ENCODE measurements at places on chromosomes 5 and 9.

GRCh38 chr9:134286471-134287245 lies 39.6 kb upstream of the RXRA start:
- no peak for DNase-seq

- DNase-seq = no peak
Measured at GRCh38 chr9:135479469-135480052, at the start of gene PPP1R26. Gene PPP1R26 (plus strand): TSS chr9:135479782. CDS start chr9:135484511, 4,729 bp downstream.

DNA sequence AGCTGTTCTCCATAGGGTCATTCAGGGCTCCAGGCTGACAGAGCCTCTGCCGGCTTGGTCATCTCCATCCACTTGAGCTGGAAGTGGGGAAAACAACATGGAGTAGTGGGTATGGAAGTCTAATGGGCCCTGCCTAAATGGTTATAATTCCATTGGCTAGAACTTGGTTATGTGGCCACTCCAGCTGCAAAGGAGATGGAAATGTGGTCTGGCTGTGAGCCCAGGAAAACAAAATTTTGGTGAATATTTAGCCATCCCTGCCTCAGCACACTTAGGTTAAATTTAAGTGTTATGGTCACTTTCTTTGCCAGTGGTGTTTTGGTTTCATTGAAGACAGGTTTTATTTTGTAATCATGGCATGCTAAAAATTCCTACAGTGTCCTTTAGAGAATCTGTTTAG lies 112.3 kb downstream of the SMARCA2 start:
- DNase-seq = no peak

GRCh38 chr5:52922384-52922783 lies 66.8 kb upstream of the ITGA2 start:
- DNase-seq = peak; percentile 95

GRCh38 chr5:162174358-162174974 lies 106.9 kb downstream of the GABRG2 start:
- no peak for DNase-seq

DNA sequence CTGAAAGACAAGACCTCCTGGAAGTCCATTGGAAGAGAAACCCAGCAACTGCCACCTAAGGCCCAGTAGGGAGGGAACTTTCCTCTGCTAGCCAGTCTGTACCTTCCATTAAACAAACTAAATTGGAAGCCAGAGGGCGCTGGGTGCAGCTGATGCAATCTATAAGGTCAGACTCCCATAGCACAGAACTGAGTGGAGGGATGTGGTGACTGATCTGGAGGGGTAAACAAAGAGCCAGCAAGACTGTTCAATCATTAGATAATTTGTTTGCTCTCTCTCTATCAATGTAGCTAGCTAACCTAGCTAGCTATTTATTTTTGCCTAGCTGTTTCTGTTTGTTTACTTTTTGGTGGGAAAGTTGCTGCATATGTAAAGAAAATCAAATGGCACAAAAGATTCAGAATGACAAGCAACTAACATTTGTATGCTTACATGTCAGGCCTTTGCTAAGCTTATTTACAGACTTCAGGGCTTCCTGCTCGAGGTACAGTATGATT lies 291.8 kb upstream of the DAB2 start:
- DNase-seq = peak; percentile 33

- no peak for DNase-seq
Measured at GRCh38 chr5:102910240-102911226, 155.4 kb downstream of the PAM start.

DNA sequence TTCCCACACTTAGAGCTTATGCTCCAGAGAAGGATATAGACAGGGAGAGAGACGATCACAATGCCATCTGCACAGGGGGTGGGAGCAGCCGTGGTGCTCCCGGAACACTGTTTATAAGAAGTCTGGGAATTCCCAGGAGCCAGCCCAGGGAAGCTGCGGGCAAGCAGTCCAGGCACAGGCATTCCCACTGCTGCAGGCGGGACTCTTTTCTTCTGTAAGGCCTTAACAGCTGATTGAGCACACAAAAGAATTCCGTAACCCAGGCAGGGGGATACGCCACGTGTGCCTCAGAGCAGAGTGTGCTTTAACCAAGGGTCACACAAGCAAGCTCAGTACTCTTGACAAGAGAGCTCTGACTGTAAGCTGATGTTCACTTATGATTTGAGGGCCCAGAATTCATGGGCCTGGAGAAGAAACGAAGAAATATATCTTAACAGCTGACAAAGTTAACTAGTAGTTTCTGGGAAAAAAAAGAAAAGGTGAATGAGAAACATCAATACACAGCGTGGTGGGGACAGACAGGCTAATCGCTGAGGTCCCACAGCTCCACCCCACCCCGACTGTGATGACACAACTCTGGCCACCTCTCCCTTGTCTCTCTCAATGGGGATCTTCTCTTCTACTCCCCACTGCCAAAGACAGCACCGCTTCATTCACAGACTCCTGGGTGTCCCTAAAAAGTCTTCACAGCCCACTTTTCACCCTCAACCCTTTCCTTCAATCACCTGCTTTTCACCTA lies 85.9 kb upstream of the SIMC1 start:
- DNase-seq = no peak

DNA sequence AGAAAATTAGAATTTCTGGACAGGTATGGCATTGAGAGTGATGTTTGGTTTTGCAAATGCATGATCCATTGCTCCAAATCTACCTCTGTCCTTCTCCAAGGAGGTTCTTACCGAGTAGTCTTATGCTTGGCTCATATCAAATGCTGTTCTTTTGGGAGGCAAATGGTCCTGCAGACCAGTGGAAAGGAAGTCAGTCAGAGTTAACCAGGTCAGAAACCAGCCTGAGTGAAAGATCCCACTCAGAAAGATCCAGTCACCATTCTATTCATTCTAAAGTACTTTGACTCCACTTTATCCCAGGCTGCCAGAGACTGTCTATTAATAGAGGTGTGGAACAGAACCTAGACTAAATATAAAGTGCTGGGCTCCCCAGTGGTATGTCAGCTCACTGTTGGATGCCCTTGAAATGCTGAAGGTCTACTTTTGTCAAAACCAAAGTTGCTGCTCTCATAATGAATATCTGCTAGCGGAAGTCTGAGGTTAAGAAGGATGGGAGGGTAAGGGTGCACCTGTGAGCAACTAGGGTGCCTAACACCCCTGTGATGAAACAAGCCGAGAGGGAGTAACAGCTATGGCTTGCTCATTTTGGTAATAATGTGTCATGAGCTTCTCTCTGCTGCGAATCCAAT lies 302.2 kb downstream of the ZNF608 start:
- DNase-seq = no peak

DNA sequence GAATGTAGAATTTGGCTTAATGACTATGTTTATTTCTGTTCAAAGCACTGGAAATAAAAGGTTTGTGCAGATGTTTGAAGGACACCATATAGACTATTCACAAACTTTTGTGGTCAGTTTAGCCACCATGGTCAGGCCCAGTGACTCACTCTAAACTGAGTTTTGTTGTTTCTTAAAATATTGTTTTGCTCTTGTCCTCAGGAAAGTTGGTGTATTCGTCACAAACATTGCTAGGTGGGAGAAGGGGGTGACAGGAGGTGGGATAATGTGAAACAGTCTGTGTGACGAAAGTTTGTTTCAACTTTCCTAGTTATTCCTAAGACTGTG lies 35.0 kb upstream of the LIFR start:
- DNase-seq = no peak

DNA sequence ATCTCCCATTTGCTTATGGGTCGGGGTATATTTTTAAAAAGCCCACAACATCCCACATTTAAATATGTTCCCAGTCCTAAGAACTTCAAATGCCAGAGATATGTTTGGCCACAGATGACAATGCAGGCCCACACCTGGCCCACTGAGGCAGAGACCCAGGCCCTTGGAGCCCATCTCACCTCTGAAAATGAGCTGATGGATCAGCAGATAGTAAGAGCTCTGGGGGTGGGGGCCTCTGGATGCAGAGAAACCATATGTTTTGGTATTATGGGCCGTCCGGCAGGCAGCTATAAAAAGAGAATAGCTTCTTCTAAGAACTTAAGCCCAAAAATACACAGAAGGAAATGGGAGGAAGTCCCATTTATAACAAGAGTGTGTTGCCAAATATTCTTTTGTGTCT lies 256.0 kb downstream of the GRIA1 start:
- DNase-seq = no peak

DNA sequence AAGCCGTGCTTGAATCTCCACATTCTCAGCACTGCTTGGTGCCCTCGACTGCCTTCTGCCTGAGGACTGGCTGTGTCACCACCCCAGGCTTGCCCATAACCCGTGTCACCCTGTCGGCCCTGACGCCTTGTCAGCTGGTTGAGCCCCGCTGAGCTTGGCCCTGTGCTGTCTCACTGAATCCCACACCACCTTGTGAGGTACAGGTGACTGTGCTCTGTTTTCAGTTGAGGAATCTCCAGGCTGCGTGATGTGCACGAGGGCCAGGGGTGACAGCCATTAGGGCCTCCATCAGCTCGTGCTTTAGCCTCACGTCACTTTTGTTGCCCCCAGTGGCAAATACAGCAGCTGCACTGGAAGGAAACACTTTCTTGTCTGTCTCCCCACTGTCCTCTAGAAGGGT lies 90.7 kb downstream of the CACNA1B start:
- DNase-seq = no peak

DNA sequence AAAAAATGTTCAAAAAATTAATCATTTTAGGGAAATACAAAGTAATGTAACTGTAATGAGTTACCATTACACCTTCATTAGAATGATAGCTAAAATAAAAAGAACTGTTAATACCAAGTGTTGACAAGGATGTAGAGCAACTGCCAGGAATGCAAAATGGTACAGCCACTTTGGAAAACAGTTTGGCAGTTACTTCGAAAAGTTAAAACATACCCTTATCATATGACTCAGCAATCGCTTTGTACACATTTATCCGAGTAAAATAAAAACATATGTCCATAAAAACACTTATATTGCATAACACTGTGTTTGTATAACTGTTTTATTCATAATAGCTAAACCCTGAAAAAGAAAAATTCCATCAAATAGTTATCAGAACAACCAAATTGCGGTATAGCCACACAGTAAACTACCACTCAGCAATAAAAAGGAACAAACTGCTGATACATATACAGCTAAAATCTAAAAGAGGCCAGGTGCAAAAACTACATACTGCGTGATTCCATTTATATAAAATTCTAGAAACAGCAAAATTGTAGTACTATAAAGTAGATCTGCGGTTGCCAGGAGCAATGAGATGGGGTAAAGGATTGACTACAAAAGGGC lies 61.7 kb downstream of the RFX3 start:
- DNase-seq = no peak

DNA sequence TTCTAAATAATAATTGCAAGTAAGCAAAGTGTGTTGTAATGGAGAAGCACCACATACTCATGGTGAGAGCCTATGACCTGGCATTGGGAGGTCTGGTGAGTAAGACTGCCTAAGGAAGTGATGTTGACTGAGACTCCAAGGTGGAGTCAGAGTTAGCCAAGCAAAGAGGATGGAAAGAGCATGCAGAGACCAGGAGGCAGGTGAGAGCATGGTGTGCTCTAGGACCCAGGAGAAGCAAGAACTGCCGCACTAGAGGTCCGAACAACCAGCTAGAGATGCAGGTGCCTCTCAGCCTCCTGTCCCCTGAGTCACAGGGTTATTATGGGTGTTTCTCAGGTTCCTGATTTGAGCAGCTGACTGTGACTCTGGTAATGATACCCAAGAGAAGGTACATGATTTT lies 27.3 kb downstream of the ANP32B start:
- no peak for DNase-seq

GRCh38 chr5:7015586-7016256 lies 302.5 kb downstream of the TENT4A start:
- DNase-seq = no peak

DNA sequence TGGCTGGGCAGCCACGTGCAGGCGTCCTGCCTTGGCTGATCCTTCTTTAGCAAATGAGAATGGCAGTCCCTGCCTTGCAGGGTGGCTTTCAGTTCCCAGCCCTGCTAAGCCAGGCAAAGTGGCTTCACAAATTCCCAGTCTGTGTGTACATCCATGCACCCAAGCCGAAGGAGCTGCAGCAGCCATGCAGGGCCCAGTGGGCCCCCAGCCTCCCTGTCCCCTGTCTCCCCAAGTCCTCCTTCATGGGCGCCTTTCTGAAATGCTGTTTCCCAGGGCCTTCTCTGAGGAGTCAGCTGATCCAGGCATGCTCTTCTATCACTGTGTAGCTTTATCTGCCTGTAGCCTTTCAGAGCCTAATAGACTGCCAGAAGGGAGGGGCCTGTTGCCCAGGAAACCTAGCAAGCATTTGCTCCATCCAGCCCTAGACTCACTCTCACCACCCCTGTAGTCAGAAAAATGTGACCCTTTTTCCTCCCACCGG lies 47.4 kb upstream of the SHC3 start:
- no peak for DNase-seq

- DNase-seq = no peak
Measured at GRCh38 chr9:80831751-80832150, 857.6 kb downstream of the TLE1 start.

GRCh38 chr9:21516796-21517195 lies 34.7 kb upstream of the IFNE start:
- no peak for DNase-seq

- DNase-seq = no peak
Measured at GRCh38 chr5:149166128-149166527, 24.8 kb downstream of the ABLIM3 start.

GRCh38 chr9:120910643-120911042 lies 16.0 kb downstream of the TRAF1 start:
- DNase-seq = no peak

DNA sequence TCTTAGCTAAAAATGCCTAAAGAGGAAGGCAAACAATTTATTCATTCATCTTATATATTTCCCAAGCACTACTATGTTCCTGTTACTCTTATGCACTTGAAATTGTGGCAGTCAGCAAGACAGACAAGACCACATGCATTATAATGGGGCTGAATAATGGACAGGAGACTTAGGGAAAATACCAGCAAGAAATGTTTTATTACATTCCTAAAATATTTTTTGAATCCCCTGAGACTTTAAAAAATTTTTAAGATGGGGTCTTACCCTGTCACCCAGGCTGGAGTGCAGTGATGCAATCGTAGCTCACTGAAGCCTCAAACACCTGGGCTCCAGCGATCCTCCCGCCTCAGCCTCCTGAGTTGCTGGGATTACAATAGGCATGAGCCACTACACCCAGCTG lies 13.2 kb downstream of the ZCCHC9 start:
- no peak for DNase-seq

DNA sequence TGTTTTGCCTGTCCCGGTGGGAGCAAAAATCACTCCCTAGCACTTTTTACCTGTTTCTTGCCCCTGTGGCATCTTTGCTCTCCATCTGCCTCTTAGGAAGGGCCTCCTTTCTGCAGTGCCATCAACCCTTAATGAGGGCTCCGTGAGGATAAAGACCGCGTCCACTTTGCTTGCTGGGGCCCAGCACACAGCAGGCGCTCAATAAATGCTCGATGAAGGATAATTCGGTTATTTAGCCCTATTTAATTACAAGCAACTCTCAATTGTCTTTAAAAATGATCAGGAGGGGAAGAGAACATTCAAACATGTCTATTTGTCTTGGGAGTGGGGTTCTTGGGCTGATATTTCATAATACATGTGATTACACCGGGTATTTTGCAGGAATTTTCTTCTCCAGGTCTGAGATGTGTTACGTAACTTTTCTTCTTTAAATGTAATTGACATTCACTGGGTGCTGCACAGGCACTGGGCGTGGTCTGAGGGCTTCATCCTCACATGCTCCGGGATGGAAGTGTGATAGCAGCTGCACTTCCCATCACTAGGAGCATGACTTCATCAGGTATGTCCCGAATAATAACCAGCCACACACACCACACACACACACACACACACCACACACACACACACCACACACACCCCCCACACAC lies 19.8 kb upstream of the NTNG2 start:
- no peak for DNase-seq
